Uterus (tissue), 4 donors: ENCODE measurements at places on chromosomes 5 and 9. TPM values are rescaled to one million over a fixed set of nuclear protein-coding genes. Genes with fewer than 3 reads are reported as not detected.
A peak's percentile ranks its signal among the peaks of the same experiment; 100 is the strongest.

CENPK gene
- total RNA-seq = 1.3 TPM

ANKRD20A1 gene
- total RNA-seq = 3.3 TPM

GRCh38 chr9:15505921-15506320 is 4.8 kb downstream of the PSIP1 start:
- DNase-seq = no peak

GRCh38 chr9:20379804-20380225 is 242.5 kb downstream of the MLLT3 start:
- no peak for DNase-seq

DNA sequence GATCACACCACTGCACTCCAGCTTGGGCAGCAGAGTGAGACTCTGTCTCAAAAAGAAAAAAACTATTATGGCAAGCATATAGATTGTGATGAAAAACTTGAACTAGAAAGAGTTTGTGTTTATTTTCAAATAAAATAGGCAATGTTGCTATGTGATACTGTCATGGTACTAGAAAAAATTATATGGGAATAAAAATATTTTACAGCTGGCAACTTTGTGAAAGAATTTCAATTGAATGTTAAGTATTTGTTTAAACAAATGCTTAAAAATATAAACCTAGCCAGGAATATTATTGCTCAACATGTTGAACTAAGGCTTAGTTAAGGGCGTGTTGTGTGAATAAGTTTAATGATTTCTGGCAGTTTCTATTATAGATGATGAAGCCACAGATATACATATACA is 31.7 kb downstream of the HSDL2 start:
- no peak for DNase-seq

DNA sequence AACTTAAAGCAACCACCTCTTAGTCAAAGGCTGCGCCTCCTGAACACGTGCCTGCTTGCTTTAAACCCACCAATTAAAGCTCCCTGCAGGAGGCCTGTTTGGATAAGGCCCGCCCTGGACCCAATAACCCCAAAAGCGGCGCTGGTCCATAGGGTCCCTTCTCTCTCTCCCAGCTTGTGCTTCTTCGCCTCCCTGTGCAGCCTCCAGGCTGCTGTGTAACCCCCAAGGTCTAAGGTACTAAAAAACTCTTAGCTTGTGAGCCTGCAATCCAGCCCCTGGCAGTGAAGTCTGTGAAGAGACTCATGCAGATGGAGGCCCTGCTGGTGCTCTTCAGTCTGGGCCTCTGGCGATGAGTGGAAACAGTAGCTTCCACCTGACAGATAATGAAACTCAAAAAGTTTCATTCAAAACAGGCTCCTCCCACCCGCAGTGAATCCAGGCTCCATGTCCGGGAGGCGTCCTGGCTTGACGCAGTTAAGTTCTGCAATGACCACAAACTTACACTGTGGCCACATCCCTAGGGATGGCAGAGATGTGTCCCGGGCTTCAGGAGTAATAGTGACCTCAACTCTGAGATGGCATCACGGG is 97.3 kb downstream of the PRRT1B start:
- no peak for DNase-seq

KIF4B gene
- total RNA-seq = 0.07 TPM

SLC6A18 gene
- total RNA-seq = not detected

GRCh38 chr9:2934241-2934650 is 90.4 kb upstream of the PUM3 start:
- DNase-seq = no peak

- DNase-seq = no peak
Measured at GRCh38 chr9:18421391-18421790, 52.6 kb upstream of the ADAMTSL1 start.

PDE8B gene
- total RNA-seq = 13.0 TPM

DRD1 gene
- total RNA-seq = not detected

ADGRD2 gene
- 0.76 TPM for total RNA-seq

SPINK5 gene
- 4.6 TPM for total RNA-seq

DNA sequence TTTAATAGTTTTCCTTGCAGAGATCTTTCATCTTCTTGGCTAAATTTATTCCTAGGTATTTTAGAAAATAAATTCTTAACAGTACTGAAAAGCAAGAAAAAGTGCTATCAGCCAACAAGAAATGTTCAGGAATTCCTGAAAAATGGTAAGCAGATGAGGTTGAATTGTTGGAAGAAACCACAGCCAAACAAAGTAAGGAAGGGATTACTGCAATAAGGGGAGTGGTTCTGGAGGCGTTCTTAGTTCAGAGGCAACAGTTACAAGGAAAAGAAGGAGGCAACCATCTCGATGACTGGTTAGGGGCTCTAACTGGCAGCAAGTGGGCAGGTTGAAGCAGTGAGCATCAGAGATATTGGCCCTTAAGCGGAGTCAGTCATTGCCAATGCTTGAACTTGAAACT is 12.8 kb upstream of the OR13J1 start:
- DNase-seq = no peak

GNA14 gene
- 23.6 TPM for total RNA-seq

DNA sequence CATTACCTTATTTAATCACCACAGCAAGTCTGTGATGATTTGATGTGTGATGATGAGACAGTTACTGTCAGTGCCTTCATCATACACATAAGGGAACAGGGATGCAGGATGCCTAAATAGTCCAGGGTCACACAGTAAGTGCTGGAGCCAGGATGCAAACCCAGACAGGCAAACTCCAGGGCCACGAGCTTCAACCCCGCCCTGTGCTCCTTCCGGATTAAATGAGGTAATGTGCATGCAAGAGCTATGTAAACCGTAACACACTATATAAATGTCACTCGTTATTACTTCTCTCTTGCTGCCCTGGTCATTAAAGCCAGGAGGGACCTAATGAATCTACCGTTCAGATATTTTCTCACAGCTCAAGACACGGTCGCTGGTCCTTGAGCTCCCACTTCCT is 12.8 kb downstream of the SMIM23 start:
- DNase-seq = no peak

GRCh38 chr9:131235480-131235851 is 40.8 kb downstream of the FAM78A start:
- DNase-seq = no peak

- no peak for DNase-seq
Measured at GRCh38 chr5:159198063-159199036, 11.0 kb downstream of the RNF145 start.

DNA sequence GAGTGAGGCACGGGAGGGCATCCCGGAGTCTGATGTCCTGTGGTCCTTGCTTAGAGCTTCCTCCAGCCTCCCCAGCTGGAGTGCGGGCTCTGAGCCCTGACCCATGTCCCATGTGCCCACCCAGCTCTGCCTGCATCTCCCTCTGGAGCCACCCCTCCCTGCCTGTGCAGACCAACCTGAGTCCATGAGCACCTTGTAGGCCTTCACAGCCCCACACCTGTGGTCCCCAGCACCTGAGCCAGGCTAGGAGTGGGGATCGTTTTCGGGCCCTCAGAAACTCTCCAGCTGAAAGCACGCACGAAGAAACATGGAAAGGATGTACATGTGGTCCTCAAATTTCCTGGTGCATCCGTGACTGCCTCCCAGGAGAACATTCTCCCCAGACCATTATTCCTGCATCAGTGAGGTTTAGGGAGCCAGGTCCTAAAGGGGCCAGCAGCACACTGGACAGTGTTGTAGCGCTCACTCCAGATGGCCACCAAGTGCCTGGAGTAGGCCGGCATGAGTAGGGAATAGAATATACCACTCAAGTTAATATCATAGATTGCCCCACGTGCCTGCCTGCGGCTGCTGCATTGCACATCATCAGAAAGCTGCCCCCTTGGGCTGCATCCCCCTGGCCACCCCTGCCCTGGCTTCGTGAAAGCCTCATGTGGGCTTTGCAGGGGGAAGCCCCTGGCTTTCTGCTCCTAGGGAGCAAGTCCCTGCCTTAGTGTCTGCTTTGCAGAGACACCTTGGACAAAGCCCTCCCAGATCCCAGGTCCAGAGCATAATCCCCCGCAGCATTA is 80.6 kb downstream of the WNK2 start:
- no peak for DNase-seq

NAIP gene
- 25.6 TPM for total RNA-seq

HTR4 gene
- total RNA-seq = 0.40 TPM

- DNase-seq = peak; percentile 94
Measured at GRCh38 chr5:132293992-132294727, at the start of gene SLC22A4. TSS of gene SLC22A4 (plus strand) at chr5:132294394. CDS start at chr5:132294617, 223 bp downstream.

DNA sequence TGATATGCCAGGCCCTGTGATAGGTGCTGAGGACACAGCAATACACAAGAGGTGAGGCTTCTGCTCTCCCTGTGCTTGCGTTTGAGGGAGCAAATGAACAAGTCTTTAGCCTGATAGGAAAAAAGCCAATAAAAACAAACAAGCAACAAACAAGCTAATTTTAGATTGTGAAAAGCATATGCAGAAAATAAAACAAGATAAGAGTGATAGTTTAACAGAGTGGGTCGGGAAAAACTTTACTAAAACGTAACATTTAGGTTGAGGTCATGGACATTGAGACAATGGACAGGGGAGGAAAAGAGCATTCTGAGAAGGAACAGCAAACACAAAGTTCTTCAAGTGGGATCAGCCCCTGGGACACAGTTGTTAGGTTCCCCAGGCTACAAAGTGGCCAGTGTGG is 4.3 kb downstream of the SMIM3 start:
- DNase-seq = no peak

DNA sequence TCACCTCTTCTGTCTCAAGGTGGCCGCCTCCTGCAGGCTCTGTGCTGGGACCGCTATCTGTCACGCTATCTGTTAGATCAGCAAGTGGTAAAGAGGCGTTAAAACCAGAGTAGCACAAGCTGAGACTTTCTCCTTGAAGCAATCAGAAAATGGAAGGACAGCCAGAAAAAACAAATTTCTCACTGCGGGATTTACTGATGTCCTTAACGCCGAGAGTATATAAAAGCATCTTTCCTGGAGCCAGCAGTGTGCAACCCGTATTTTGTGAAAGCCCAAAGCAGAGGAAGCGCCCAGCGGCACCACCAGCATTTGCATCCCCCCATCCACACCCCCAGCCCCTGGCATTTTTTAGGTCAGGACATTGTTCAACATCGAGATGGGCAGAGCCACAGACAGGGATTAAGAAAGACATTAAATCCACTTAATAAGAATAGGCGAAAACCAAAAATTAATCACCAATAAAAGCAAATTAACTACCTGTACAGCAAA is 48.6 kb downstream of the DUSP1 start:
- DNase-seq = no peak

- DNase-seq = no peak
Measured at GRCh38 chr9:72943844-72944462, 8.9 kb downstream of the ALDH1A1 start.

DNA sequence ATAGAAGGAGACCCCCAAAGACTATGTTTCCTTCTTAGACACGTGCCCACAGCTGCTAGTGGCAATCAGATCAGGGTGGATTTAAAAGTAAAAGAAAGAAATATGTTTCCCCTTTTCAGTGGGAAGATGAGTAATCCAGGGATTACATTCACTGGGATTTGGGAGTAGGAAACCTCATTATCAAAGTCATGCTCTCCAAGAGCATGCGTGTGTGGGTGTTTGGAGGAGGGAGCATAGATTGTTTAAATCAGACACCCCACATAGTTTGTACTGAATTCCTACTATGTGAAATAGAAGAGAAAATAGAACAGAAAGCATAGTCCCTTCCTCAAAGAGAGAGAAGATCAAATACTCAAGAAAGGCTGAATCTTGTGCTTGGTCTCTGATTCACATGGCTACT is 65.5 kb upstream of the TBCA start:
- DNase-seq = no peak

GRCh38 chr5:119284031-119284430 is 71.8 kb upstream of the TNFAIP8 start:
- DNase-seq = no peak

GRCh38 chr5:158485047-158485446 is 614.7 kb downstream of the EBF1 start:
- no peak for DNase-seq

- DNase-seq = no peak
Measured at GRCh38 chr5:164360589-164360988, 855.2 kb downstream of the MAT2B start.

DNA sequence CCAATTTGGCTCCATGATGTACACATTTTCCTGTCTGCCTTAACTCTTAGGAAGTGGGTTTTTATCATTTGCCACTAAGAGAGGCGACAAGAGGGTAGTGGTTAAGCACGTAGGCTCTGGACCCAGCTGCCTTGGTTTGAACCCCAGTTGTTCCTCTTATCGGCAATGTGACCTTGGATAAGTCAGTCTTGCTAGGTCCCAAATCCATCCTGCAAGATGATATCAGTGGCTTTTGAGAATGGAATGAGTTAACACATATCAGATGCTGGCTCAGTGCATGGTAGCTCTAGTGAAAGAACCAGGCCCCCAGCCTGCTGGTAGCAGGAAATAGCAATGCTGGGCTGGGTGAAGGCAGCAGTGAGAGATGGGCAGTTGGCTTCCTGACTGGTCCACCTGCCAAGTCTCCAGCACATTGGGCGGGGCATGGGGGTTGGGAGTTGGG is 72.5 kb downstream of the STK10 start:
- no peak for DNase-seq

FOXD4 gene
- total RNA-seq = not detected

HARS2 gene
- total RNA-seq = 25.8 TPM

DNA sequence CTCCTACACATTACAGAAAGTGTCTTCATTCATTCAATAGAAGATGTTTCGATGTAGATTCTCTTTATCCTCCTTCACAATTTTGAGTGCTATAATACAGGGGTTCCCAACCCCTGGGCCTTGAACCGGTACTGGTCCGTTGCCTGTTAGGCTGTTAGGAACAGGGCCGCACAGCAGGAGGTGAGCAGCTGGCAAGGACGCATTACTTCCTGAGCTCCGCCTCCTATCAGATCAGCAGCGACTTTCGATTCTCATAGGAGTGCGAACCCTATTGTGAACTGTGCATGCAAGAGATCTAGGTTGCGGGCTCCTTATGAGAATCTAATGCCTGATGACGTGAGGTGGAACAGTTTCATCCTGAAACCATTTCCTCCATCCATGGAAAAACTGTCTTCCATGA is 153.0 kb upstream of the SMC2 start:
- DNase-seq = no peak

- DNase-seq = no peak
Measured at GRCh38 chr9:15873573-15874177, 320.8 kb downstream of the CCDC171 start.

NR6A1 gene
- 1.3 TPM for total RNA-seq

GNG10 gene
- 89.0 TPM for total RNA-seq

GRCh38 chr5:122390694-122391093 is 78.7 kb downstream of the SNCAIP start:
- DNase-seq = no peak

DNA sequence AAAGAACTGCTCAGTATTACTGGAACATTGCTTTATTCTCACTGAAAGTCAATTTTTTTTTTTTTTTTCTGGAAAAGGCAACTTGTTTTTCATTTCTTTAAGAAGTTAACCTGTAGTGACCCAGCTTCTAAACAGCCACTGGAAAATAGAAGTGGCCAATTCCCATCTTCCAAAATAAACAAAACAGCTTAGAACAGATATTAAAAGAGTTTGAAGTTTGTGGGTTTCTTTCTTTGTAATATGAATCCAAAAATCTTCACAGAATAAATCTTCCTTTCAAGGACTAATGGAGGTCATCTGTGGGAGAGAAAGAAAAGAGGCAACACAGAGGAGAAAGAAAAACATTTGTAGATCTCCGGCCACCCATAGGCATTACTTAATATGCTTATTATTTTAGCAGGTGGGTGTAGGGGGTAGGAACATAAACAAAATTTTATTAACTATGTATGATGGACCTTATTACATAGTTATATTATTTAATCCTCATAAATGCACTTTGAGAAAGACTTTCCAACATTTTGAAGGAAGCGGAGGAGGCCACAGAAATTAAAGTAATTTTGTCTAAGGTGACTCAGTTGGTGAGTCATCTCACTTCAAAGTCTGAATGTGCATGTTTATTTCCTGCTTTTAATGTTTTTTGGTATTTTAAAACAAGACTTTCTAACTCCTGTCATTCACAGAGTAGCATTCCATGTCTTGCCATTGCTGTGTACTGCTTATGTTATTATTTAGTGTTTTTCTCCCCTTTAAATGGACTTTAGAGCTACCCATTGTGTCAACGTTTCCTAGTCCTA is 1791.8 kb upstream of the WWC1 start:
- DNase-seq = no peak
